Immature natural killer cell (primary cell): ENCODE measurements at places on chromosomes 2 and 18.

DNA sequence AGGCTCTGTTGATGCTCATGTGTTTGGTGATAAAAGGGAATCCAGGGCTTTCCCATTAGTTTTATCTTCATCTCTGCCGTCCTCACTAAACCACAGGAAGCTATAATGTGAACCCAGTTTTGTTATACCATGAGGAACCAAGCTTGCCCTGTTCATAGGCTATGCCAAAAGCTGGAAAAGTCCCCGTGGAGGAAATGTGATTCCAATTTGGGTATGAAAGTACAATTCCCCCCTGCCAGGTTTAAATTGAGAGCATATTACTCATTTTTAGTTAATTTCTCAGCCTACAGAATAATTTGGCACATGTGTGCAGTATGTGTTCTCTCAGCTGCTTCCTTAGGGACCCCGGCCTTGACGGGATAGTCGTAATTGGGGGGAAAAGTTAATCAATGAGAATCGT, 327.4 kb downstream of the RND3 start:
- DNase-seq, result no peak
- H3K36me3 ChIP-seq, result no peaks in the 10 kb centered on the region
- no peak overlapping the region for H3K27ac ChIP-seq
- H3K4me3 ChIP-seq, result no peak overlapping the region
- no peaks in the 10 kb centered on the region for H3K4me1 ChIP-seq
- H3K27me3 ChIP-seq, result no peaks in the 10 kb centered on the region

DNA sequence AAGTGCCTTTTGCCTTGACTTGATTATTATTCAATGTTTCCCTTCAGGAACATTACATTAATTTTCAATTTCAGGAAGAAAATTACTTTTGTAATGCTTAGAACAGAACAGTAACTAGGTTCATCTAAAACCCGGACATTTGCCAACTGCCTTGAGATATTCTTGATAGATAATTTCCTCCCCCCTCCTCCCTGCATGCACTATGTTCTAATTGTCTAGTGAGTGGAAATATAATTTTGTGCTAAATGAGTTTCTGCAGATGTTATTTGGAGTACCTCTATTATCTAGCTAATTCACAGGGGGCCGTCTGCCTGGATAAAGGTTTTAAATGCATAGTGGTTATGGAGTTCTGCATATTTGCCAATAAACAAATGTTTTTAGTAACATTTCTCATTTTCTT, 200.3 kb upstream of the SLC39A10 start:
- DNase-seq, result no peak
- H3K4me3 ChIP-seq, result no peak overlapping the region

GRCh38 chr2:239779584-239779983, 245.6 kb downstream of the NDUFA10 start:
- H3K27me3 ChIP-seq, result no peaks in the 10 kb centered on the region
- no peak overlapping the region for H3K27ac ChIP-seq
- no peaks in the 10 kb centered on the region for H3K36me3 ChIP-seq
- H3K4me1 ChIP-seq, result no peaks in the 10 kb centered on the region
- no peak for DNase-seq

GRCh38 chr2:8281950-8282857, 399.7 kb upstream of the ID2 start:
- H3K4me3 ChIP-seq, result peak overlapping the region; percentile 97
- peaks cover 12% of the 10 kb centered on the region for H3K27me3 ChIP-seq
- H3K4me1 ChIP-seq, result peaks cover 82% of the 10 kb centered on the region
- H3K27ac ChIP-seq, result peak overlapping the region; percentile 97
- peaks cover 18% of the 10 kb centered on the region for H3K36me3 ChIP-seq

DNA sequence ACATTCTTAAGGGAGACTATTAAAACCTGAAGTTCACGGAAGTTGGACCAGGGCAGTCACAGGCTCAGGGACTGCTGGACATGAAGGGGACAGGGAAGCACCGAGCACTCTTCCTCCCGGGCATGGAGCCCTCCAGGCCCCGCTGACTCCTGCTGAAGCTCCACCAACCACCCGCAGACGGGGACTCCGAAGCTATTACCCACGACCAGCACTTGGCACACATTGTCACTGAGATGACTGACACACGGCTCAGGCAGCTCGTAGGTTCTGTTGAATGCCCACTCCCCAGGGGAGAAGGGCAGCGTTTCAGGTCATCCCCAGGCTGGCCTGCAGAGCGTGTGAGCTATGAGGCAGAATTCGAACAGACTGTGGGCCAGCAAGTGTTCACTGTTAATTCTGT, 234.8 kb downstream of the NDUFA10 start:
- no peaks in the 10 kb centered on the region for H3K36me3 ChIP-seq
- H3K27ac ChIP-seq, result no peak overlapping the region
- no peak overlapping the region for H3K4me3 ChIP-seq
- no peaks in the 10 kb centered on the region for H3K27me3 ChIP-seq

DNA sequence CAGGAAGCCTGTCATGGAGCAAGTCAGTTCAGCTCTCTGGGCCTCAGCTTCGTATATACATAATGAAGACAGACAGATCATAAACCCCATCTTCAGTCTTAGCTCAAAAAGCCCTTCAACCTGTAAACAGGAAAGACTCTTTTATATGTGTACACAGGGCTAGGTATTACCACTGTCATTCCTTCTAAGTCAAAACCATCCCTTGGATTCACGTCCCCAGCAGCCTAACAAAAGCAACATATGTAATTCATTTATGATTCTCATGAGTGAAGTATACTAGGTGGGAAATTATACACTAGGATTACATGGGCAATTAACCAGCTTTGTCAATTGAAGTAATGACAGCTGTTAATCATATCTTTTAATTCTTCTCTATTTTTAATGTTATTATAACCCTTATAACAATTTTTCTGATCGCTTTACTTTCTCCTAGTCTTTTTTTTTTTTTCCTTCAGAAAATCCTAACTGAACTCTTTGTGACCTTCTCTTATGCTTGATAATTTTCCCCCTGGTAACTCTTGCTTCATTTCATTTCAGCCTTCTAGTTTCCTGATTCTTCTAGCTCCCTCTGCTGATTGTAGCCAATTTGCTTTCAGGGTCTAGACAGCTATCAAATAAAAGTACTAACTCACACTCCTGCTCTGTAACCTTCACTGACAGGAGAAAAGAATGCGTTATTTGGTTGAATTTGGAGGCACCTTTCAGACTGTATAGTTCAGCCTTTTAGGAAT, 99.7 kb downstream of the RBM43 start:
- no peaks in the 10 kb centered on the region for H3K4me1 ChIP-seq
- no peak overlapping the region for H3K27ac ChIP-seq
- H3K4me3 ChIP-seq, result no peak overlapping the region
- H3K36me3 ChIP-seq, result no peaks in the 10 kb centered on the region

DNA sequence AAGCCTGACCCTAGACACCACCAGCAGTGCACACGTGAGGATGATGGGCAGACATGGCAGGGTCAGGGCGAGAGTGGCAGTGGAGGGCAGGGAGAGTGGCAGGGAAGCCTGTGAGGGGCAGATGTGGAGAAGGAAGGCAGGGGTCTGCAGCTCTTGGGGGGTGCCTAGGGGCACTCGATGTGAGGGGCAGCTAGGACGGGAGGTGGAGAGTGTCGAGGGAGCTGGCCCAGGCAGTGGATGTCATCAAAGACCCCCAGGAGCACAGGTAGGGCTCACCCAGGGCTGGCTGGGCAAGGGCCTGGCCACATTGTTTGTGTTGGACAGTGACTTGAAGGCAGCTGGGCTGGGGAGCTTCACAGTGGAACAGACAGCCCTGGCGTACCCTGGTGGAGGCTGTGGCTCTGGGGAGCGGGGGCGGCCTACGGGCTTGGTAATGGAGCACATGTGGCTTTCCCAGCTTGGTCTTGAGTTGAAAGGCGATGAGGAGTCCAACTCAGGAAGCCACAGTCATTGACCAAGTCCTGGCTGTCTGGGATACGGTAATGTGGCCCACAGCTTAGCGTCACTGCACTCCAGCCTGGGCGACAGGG, 87.1 kb downstream of the RTP5 start:
- DNase-seq, result no peak
- peaks cover under 1% of the 10 kb centered on the region for H3K4me1 ChIP-seq
- no peaks in the 10 kb centered on the region for H3K36me3 ChIP-seq

DNA sequence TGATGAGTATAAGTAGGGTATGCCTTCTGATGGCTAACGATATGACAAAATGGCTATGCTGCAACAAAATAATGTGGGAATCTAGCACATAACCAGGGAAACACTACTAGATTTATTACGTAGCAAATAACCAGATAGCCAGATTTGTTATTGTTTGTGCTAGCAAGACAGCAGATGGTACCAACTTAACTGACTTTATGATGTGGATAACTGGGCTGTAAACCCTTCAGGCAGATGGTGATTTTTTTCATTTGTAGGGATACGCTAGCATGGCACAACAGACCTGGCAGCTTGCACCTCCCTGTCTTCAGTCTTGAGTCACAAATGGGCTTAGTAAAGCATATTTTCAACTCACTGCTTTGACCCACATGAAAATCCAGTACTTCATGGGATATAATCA, 48.7 kb downstream of the PRELID3A start:
- no peak for DNase-seq
- no peak overlapping the region for H3K4me3 ChIP-seq
- no peak overlapping the region for H3K27ac ChIP-seq
- H3K4me1 ChIP-seq, result no peaks in the 10 kb centered on the region
- H3K27me3 ChIP-seq, result no peaks in the 10 kb centered on the region

DNA sequence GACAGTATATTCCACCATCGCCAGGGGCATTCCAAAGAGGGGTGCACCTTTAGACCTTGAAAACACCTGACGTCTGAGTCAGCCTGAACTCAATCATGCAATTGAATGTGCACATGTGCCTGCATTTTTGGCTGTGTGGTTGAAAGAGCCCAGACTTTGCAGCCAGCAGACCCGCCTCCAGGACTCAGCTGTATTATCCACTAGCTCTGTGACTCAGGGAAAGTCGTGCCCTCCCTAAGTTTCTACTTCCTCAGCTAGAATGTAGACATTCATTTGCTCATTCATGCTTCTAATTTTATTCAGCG, 94.2 kb downstream of the LRRC30 start:
- no peaks in the 10 kb centered on the region for H3K36me3 ChIP-seq
- H3K4me3 ChIP-seq, result no peak overlapping the region
- no peaks in the 10 kb centered on the region for H3K27me3 ChIP-seq
- no peak overlapping the region for H3K27ac ChIP-seq
- DNase-seq, result no peak
- no peaks in the 10 kb centered on the region for H3K4me1 ChIP-seq

GRCh38 chr2:151669585-151670081, 64.6 kb downstream of the NEB start:
- H3K4me1 ChIP-seq, result peaks cover 49% of the 10 kb centered on the region
- H3K27me3 ChIP-seq, result peaks cover 5% of the 10 kb centered on the region
- peak; percentile 40 for DNase-seq
- H3K4me3 ChIP-seq, result peak overlapping the region; percentile 49
- H3K27ac ChIP-seq, result peak overlapping the region; percentile 3

- H3K4me1 ChIP-seq, result no peaks in the 10 kb centered on the region
- H3K36me3 ChIP-seq, result peaks cover 41% of the 10 kb centered on the region
- no peak overlapping the region for H3K4me3 ChIP-seq
- H3K27ac ChIP-seq, result no peak overlapping the region
Measured at GRCh38 chr2:183162362-183162761, 38.1 kb downstream of the NUP35 start.

DNA sequence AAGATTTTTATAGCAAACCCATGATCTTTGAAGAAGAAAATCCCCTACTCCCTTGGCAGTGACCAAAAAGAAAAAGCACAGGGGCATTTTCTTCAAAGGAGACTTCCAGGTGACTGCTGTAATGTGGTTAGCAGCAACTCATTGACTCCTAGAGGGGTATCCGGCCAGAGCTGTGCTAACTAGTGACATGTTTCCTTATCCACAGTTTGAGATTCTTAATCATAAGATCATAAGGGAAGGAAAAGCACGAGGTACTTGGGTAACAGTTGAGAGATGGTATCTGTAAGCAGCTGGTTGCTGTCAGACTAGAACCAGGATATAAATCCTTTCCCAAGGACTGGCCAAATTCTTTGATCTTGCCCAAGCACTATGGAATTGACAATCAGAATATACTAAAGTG, 124.7 kb downstream of the MREG start:
- no peak for DNase-seq
- no peak overlapping the region for H3K27ac ChIP-seq

GRCh38 chr2:77831471-77831870, 309.3 kb upstream of the LRRTM4 start:
- H3K27ac ChIP-seq, result no peak overlapping the region
- no peaks in the 10 kb centered on the region for H3K27me3 ChIP-seq
- no peak for DNase-seq
- H3K4me3 ChIP-seq, result no peak overlapping the region
- H3K4me1 ChIP-seq, result no peaks in the 10 kb centered on the region

- H3K27me3 ChIP-seq, result no peaks in the 10 kb centered on the region
- H3K36me3 ChIP-seq, result peaks cover 5% of the 10 kb centered on the region
- DNase-seq, result no peak
Measured at GRCh38 chr2:27946530-27947060, 56.1 kb downstream of the BABAM2 start.

DNA sequence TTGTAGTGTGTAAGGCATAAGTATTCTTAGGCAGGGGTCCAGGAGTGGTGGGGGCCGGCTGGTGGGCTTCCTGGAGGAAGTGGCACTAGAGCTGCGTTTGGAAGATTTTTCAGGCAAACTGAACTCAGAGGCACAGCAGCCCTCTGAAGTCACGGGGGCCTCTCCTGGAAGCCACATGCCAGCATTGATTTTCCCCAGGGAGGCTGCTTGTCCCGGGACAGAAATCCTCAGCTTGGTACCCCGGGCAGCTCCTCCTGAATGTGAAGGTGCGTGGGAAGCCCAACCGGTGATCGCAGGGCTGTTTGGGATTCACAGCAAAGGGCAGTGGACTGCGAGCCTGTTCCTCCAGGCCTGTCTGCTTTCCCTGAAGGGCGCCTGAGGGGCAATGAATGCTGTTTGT, 1.6 kb upstream of the PDIA6 start:
- DNase-seq, result no peak
- H3K36me3 ChIP-seq, result no peaks in the 10 kb centered on the region
- H3K27me3 ChIP-seq, result peaks cover 23% of the 10 kb centered on the region
- H3K27ac ChIP-seq, result no peak overlapping the region

DNA sequence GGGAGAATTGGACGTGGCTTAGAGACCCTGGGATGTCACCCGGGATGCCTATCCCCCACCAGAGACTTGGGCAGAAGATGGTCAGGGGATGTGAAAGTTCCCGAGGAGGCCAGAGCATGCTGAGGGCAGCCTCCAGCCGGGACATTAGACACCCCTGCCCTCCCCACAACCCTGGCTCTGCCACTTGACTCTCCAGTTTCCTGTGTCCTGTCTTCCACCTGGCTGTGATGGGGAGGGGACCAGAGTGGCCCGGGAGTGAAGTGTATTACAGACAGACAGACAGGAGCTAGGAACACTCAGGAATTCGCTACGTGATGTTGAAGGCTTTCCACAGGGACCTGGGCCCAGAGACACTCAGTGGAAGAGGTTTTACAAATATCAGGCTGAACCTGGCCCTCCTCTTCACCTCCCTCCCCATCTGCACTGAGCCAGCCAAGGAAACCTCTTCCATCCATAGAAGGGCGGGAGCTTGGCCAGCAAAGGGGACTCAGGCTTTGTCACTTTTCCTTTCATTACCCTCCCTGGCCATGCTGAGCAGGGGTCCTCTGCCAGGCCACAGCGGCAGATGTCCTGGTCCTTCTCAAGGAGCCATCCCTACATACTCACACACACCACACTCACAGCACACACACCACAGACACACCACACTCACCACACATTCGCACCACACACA, 60.7 kb downstream of the SDC1 start:
- H3K27ac ChIP-seq, result no peak overlapping the region
- no peak overlapping the region for H3K4me3 ChIP-seq
- no peak for DNase-seq
- H3K36me3 ChIP-seq, result no peaks in the 10 kb centered on the region
- peaks cover 4% of the 10 kb centered on the region for H3K27me3 ChIP-seq
- no peaks in the 10 kb centered on the region for H3K4me1 ChIP-seq

- H3K27me3 ChIP-seq, result peaks cover 2% of the 10 kb centered on the region
- H3K27ac ChIP-seq, result no peak overlapping the region
- no peaks in the 10 kb centered on the region for H3K36me3 ChIP-seq
- no peak overlapping the region for H3K4me3 ChIP-seq
Measured at GRCh38 chr2:203626952-203627681, 79.3 kb upstream of the CD28 start.
